NCI-H1417 (cell line): ENCODE measurements at places on chromosomes 12 and 14.

DNA sequence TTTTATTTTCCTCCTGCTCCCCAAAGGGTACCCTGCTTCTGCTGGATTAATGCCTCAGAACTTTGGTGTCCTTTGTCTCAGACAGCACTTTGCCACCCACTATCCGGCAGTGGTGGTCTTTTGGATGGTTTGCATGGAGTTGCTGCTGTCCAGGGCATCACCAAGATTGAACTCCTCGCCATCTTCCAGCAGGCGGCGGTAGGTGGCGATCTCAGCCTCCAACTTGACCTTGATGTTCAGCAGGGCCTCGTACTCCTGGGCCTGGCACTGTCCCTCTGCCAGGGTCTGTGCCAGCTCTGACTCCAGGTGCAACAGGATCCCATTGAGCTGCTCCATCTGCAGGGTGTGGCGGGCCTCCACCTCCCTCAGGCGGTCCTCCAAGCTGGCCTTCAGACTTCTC is 9.4 kb upstream of the NOPCHAP1 start:
- no peak for DNase-seq

GRCh38 chr14:102571478-102572042 is 20.9 kb upstream of the RCOR1 start:
- no peak for DNase-seq

- no peak for DNase-seq
These were observed 406.3 kb downstream of the SLC6A15 start for GRCh38 chr12:84506282-84506681.

DNA sequence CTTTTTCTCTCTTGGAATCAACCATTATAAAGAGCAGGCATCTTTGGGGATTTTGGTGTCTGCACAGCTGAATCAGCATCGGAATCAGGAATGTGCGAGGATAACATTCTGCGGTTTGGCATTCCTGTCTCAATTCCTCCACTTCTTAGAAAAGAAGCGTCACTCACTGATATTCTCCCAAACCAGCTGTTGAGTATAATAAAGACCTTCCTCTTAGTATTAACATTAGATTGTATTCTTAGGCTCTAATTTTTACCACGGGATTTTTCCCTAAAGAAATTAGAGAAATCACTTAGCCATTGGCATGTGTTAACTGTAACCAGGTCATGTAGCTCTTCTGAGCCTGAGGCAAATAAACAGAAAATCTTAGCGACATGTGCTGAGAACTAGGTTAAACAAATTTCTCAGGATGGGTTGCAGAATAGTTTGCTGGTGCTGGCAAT is 128.7 kb downstream of the TMX1 start:
- no peak for DNase-seq

DNA sequence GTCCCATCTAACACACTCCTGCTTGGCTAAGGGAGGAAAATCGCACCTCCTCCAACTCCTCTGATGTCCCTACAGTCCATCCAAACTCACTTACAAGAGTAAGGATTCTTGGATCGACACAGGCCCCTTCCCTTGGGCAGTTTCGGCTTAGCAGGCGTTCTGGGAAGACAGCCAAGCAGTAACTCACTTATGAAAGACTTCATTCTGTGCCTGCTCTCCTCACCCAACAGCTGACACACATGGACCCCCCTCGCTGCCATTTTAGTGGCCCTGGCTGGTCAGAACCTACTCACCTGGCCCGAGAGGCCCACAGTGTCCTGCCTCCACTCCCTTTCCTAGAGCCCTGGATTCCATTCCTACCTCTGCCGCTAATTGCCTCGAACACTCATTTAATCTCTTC is 52.3 kb upstream of the BCL2L14 start:
- no peak for DNase-seq

DNA sequence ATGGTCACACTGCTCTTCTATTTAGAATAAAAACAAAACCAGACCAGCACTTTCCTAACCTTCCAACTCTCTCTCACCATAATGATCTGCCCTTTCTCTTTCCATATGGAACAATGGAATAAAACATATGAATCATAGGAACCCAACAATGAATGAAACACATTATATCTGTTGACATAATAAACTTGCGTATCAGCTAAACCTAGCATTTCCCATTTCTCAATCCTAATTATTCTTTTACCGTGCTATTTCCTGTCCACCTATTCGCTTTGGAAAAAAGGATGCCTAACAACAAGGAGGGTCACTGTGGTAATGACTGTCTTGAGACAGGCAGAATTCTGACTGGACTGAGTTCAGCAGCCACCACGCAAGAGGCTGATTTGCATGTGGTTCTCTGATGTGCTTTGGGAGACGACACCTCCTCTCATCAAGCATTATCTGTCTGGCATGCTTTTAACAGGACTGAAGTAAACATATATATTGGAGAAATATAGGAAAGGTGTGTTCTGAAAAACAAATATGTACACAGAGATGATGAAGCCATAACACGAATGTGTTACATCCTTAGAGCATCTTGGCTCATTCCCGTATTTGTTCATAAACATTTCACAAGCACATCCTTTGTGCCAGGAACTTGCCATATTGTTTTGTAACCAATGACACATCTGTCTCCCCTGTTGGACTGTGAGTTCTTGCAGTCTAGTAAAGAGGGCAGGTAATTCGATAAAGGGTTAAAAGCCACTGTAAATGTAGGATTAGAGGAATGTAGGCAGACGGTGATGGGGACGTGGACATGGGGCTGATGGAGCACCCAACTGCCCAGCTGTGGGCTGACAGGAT is 87.7 kb downstream of the PTPRB start:
- DNase-seq, result no peak

- DNase-seq, result no peak
These were observed 9.6 kb downstream of the OR6S1 start for GRCh38 chr14:20631880-20632389.

GRCh38 chr12:27984275-27984674 is 11.7 kb upstream of the PTHLH start:
- DNase-seq, result no peak

GRCh38 chr12:101969-102878 is 35.7 kb downstream of the IQSEC3 start:
- DNase-seq, result no peak

GRCh38 chr14:54715811-54716210 is 148.9 kb downstream of the SAMD4A start:
- no peak for DNase-seq

GRCh38 chr12:113088971-113089756 is 32.6 kb downstream of the DTX1 start:
- DNase-seq, result no peak

- no peak for DNase-seq
These were observed 12.5 kb upstream of the SCARB1 start for GRCh38 chr12:124876171-124876570.

DNA sequence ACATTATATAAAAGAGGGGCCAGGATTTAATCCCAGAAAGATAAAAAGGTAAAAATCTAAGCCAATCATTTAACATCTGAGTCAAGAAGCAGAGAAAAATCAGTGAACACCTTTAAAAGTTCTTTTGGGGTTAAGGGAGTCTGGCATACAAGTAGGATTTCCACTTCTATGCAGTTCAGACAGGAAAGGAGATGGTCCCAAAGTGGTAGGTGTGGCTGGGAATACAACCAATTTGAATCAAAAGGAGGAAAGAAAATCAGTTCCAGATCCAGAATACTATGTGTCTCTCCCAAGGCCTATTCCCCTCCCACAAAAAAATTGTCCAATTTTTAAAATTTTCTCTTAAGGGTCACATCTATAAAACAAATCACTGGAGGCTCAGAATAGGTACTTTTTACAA is 167.4 kb downstream of the PHLDA1 start:
- no peak for DNase-seq

DNA sequence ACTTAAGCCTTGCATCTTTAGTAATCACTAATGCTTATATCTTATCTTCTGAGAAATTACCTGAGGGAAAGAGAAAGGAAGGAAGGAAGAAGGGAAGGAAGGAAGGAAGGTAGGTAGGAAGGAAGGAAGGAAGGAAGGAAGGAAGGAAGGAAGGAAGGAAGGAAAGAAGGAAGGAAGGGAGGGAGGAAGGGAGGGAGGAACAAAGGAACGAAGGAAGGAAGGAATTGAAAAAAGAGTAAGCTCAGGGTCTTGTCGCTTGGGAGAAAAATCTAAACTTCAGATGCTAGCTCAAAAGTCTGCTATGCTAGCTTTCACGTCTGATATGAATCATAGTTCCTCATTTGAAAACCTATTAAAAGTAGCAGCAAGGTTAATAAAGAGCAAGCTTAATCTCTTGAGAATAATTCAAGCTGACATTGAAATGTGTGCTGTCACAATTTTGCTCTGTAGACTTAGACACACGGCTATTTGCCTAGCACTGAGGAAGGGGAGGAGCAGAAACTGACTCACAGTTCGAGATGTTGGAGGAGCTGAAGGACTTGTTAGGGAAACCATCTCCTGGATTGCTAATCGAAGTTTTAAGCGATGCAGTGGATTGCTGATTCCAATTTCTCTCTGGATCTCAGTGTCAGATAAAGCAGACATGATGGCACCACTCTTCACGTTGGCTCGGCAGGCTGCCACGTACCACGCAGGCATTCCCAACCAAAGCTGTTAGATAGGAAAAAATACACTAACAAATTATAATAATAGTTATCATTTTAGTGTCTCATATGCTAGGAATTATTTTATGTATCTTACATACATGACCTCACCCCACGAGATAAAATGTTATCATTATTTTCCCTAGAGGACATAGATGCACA is 216.7 kb downstream of the ACSS3 start:
- DNase-seq, result no peak

DNA sequence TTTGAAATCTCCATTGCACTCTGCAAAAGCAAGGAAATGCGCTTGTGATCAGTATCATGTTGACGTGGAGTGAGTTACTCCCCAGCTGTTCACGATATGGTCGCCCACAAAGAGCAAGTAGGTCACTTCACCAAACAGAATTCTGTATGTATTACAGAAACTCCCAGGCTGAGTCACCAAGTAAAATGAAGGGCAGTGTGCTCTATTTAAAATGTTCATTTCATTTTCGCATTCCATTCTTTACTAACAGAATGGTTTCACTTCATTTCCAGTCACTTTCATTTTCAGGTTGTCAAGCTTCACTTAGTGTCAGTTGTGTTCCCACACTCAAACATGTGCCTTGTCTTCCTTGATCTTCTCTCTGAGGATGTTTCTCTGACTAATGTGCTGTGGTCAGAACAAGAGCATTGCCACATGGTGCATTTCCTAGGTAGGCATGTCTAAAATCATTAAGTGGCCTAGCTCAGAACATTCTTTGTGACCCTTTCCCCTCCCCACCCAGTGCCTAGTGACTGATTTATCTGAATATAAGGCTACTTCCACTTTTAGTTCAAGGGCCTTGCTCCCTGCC is 391.2 kb downstream of the RAD51B start:
- peak; percentile 13 for DNase-seq

- no peak for DNase-seq
These were observed 225.8 kb upstream of the PLXNC1 start for GRCh38 chr12:93922583-93923006.

- DNase-seq, result no peak
These were observed 1090.5 kb downstream of the TRHDE start for GRCh38 chr12:73362666-73363065.

- DNase-seq, result no peak
These were observed 87.8 kb downstream of the ZFP36L1 start for GRCh38 chr14:68704736-68705720.

DNA sequence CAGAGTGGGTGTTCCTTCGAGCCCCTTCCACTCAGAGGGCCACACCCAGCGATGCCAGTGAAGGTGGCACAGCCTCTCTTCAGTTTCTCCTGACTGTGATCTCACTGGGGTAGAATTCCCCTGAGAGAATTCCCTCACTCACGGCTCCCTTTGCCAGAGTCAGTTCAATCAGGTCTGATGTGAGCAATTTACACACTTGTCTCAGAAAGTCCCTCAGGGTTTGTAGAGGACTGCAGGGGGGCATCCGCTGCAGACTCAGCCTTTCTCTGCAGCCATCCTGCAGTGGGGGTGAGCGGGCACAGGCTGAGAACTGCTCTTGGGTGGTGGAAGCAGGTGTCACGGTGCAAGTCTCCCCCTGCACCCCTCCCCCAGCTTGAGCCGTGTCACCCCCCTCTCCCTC is 205.4 kb upstream of the PRMT8 start:
- DNase-seq, result peak; percentile 60

- no peak for DNase-seq
These were observed 36.0 kb downstream of the FBRSL1 start for GRCh38 chr12:132525833-132526455.

- peak; percentile 16 for DNase-seq
These were observed 18.7 kb upstream of the FBRSL1 start for GRCh38 chr12:132471011-132471857.

GRCh38 chr12:32201976-32202375 is 95.3 kb downstream of the BICD1 start:
- DNase-seq, result no peak

GRCh38 chr12:46664761-46665287 is 161.0 kb downstream of the SLC38A4 start:
- peak; percentile 83 for DNase-seq

- no peak for DNase-seq
These were observed 29.9 kb downstream of the SRRM4 start for GRCh38 chr12:119011231-119011630.

DNA sequence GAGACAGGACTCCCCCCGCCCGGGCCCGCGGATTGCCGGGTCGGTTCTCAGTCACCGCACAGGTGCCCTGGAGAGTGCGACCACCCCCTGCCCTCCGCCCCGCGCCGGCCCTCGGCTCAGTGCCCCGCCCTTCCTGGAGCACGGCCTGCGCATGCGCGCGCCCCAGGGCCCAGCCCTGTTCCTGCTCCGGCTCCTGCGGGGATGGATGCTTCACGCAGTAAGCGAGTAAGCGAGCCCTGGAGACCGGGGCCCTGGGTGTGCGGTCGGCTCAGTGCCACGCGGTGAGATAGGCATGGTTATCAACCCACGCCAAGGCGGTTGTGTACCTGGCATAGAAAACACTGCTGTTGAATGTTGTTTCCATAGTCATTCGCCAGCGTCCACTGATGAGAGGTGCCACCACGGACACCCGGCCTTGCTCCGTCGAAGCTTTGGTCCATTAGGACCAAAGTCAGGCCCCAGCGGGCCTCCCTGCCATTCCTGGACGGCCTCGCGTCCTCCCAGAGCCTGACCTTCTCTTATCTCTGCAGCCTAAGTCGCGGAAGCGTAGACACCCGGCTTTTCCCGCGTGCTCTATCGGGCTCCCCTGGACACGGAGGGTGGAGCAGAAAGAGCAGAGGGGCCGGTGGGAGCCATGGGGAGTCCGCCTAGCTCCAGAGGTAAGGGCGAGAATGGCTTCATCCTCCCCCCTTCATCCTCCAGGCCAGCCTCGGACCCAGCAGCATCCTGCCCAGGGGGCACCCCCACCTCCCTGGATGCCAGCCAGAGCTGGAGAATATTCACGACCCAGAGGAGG is 90.6 kb downstream of the PAPOLA start:
- no peak for DNase-seq

DNA sequence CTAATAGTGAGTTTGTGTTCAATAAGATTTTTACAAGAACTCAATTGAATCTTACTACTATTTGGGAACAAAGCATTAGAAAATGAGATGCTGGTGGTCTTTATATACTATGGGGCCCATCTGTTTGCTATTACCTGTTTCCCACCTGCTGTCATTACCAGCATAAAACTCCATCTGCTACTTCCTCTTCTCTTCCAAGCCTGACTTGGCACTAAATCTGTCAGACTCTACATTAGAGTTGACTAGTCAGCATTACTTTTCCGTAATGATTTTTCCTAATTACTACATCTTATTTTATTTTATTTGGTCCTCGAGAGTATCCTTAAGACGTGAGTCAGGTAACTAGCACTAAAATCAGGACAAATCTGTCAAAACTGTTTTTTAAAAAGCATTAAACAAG is 68.1 kb upstream of the KRR1 start:
- DNase-seq, result no peak

- DNase-seq, result no peak
These were observed 188.8 kb downstream of the STXBP6 start for GRCh38 chr14:24861083-24861630.
